Adrenal gland (tissue), 19 donors: ENCODE measurements at places on chromosomes 2 and 18. TPM values are rescaled to one million over a fixed set of nuclear protein-coding genes. Genes with fewer than 3 reads are reported as not detected.

Gene UGT1A9
- not detected for total RNA-seq

Gene CD8B2
- not detected for total RNA-seq

Gene CLEC4F
- total RNA-seq = not detected

Gene LIPG
- total RNA-seq = 2.7 TPM

Gene ACTR3
- total RNA-seq = 190 TPM

Gene LYPD6
- total RNA-seq = not detected

Gene GAL3ST2
- 0.83 TPM for total RNA-seq
